Right renal pelvis (tissue), 4 donors: ENCODE measurements at places on chromosomes 2 and 18. TPM values are rescaled to one million over a fixed set of nuclear protein-coding genes. Genes with fewer than 3 reads are reported as not detected.

RALBP1 gene
- 80.6 TPM for polyA plus RNA-seq

PSMA8 gene
- not detected for polyA plus RNA-seq

REG1B gene
- polyA plus RNA-seq, result not detected

LINC00305 gene
- polyA plus RNA-seq, result 3.0 TPM

PLEK gene
- 10.5 TPM for polyA plus RNA-seq

MXD1 gene
- polyA plus RNA-seq, result 13.2 TPM

TBC1D8 gene
- 28.1 TPM for polyA plus RNA-seq

CABLES1 gene
- polyA plus RNA-seq, result 25.1 TPM

RBKS gene
- polyA plus RNA-seq, result 9.9 TPM

FAP gene
- polyA plus RNA-seq, result 11.5 TPM

AGXT gene
- 0.16 TPM for polyA plus RNA-seq

SGPP2 gene
- polyA plus RNA-seq, result 18.3 TPM

MBD2 gene
- polyA plus RNA-seq, result 131 TPM

NXPH2 gene
- 6.7 TPM for polyA plus RNA-seq

SPATA3 gene
- polyA plus RNA-seq, result not detected

FARP2 gene
- polyA plus RNA-seq, result 52.9 TPM

ABCA12 gene
- polyA plus RNA-seq, result 0.24 TPM

EVA1A gene
- 15.6 TPM for polyA plus RNA-seq

SLC23A3 gene
- polyA plus RNA-seq, result 23.3 TPM

SPP2 gene
- polyA plus RNA-seq, result not detected

CYP27C1 gene
- 7.1 TPM for polyA plus RNA-seq

FABP1 gene
- polyA plus RNA-seq, result 27.9 TPM

TTC21B gene
- 28.5 TPM for polyA plus RNA-seq

GAL3ST2 gene
- 0.18 TPM for polyA plus RNA-seq

TMEM247 gene
- not detected for polyA plus RNA-seq

FAM237A gene
- not detected for polyA plus RNA-seq

ACVR1 gene
- polyA plus RNA-seq, result 26.1 TPM

TTR gene
- polyA plus RNA-seq, result 0.39 TPM

UGT1A10 gene
- not detected for polyA plus RNA-seq

HJURP gene
- polyA plus RNA-seq, result 22.0 TPM
